Heart left ventricle (tissue), 16 donors: ENCODE measurements at places on chromosomes 7 and 10.

- no peak for DNase-seq
Measured at GRCh38 chr10:113557903-113558321, 5.1 kb downstream of the HABP2 start.

DNA sequence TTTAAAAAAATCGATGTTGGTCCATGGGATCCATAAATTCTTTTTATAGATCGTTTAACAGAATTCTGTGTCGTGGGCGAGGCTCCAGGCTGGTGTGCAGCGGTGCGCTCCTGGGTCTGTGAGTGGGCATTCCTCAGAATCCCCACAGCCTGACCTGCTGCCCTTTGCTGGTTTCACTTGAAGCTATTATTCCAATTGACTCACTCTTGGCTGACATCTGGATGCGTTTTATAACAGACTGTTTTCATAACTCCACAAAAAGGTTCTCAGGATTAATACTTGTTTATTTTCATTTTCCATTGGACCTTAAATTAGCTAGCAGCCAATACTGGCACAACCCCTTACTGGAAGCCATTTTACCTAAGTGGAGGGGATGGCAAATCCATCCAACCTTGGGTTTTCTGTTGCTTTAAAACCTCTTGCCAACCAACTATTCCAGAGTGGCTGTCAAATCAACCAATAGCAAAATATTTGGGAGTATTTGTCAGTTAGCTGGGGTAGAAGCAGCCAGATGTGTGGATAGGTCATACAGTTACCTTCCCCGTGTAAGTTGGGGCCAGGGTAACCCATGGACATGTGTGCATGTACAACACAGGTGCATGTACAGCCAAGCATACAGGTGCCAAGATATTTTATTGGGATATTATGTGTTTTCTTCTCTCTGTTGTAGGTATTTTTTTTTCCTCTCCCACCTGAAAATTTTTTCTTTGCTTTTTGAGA is 160.7 kb upstream of the ZNF32 start:
- DNase-seq, result no peak

DNA sequence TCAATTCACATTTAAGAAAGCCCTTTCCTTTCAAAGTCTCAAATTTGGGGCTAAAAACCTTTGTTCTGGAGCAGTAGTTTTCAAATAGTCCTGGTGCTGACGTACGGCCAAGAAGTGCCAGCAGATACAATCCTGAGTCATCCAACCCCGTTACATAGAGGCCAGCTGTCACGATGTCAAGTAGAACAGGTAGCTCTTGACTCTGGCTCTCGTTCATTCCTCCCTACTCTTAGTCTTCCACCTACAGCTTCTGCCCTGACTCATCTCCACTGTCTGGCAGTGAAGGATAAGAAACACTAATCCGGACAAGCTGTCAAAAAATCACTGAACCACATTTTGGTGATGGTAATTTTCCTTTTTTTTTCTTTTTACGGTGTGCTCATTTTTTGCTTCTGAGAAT is 132.4 kb upstream of the PTN start:
- no peak for DNase-seq

- DNase-seq, result no peak
Measured at GRCh38 chr10:106537866-106538265, 626.6 kb downstream of the SORCS1 start.

- no peak for DNase-seq
Measured at GRCh38 chr10:71621231-71622153, 98.1 kb downstream of the C10orf105 start.

DNA sequence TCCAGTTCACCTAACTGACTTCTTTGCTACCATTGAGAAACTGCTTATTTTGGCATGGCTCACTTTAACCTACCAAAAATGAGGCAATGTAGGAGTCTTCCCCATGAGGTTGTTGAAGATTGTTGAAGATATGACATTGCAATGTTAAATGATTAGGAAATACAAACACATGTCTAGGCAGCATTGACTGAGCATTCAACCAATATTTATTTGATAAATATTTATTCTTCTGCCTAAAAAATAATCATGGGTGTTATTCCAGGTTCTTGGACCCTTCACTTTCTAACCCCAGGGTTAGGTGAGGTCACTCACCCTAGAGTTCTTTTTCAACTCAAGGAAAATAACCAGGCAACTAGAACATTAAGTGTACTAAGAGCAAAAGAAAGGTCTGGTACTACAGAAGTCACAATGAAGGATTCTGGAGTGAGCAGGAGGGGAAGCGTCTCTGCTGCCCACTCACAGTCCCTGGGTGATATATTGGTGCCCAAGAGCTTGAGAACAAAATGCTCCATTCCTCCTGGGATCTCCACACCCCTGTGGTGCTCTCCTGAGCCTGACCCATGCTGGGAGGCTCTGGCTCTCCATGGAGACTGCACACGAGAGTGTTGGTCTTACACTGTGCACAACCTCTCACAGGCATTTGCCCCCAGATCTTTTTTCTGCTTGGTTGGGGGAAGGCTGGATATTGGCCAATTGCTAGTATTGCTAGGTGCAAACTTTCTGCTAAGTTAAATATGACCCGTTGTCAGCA is 123.4 kb downstream of the SPAG6 start:
- DNase-seq, result no peak

DNA sequence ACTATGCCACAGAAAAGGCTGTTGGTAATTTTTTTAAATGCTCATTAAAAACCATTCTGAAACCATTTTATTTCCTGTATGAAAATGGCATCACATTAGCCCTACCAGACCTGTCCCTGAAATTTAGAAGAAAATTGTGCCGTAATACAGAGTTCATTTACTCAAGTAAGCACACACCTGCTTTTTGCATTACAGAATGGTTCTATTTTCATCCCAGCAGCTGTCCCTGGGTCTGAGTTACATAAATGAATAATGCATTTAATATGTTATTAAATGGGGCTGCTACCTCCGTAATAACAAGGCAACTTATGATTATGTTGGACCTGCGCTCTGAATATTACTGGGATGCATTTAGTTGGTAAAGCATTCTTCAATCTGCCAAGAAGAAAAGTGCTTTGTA is 508.9 kb downstream of the SORCS1 start:
- no peak for DNase-seq

- DNase-seq, result no peak
Measured at GRCh38 chr10:14353291-14353913, 22.7 kb upstream of the FRMD4A start.

- no peak for DNase-seq
Measured at GRCh38 chr7:30260246-30260768, 24.1 kb upstream of the ZNRF2 start.

- DNase-seq, result no peak
Measured at GRCh38 chr7:10015687-10016086, 958.0 kb upstream of the PHF14 start.

DNA sequence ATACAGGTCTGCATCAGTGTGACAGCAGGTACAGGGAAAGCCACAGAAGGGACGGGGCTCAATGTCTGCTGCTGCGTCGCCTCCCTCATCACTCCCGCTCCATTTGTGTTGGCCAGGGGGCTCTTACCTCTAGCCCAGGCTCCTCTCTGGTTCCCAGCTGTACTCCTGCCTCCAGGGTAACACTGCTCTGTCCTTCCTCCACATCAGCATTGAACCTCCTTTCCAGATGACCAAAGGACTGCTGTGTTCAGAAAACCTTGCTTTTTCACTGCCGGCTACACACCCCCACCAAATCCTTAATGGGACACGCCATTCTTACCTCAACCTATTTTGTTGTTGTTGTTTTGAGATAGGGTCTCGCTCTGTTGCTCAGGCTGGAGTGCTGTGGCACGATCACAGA is 2.1 kb upstream of the TMEM236 start:
- no peak for DNase-seq

- no peak for DNase-seq
Measured at GRCh38 chr7:30390736-30391636, 87.6 kb downstream of the NOD1 start.

DNA sequence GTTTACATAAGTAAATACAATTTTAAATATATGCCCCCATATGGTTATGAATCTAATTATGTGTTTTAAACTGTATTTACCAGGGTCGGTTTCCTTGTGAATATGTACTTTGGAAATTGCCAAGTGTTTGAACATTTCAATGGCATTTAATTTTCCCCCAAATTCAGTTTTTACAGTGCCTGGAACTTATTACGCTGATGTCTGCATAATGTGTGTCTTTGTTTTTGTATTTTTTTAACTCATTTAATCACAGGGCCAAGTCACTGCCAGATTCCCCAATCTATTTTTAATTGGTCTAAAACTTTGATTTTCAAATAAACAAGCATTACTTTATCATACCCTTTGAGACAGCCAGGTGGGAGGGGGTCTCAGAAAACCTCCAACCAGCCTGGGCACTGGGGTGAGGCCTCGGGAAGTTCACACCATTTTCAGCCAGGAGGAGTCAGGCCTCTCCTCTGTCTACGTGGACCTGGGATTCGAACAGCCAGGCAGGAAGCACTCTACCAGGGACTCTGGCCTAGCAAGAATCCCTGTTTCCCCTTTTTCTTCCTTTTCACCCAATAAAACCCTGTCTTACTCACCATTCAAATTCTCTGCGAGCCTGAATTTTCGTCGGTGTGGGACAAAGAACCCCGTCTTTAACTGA is 151.5 kb upstream of the COL1A2 start:
- DNase-seq, result no peak

DNA sequence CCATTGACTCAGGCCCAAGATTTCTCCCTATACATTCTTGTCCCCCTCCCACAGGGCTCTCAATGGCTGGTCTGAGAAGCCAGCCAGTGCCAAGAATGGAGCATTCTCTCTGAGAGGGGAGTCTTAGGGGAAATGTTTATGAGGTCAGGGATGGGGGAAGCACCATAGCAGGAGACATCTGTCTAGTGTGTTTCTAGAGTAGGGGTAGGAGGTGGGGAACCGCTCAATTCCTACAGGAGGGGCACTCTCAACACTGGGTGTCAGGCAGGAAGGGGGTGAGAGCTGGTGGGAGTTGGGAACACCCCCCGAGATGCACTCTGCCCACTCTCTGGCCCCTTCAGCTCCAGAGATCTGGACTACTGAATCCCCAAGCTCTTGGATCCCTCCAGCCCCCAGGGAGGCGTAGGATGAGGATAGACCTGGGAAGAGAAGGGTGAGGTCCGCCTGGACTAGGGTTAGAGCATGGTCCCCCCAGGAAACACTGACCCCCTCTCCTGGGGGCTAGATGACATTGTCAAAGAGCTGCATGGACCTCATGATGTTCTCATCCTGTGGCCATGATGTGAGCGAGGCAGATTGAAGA is 8.7 kb upstream of the OGA start:
- no peak for DNase-seq

DNA sequence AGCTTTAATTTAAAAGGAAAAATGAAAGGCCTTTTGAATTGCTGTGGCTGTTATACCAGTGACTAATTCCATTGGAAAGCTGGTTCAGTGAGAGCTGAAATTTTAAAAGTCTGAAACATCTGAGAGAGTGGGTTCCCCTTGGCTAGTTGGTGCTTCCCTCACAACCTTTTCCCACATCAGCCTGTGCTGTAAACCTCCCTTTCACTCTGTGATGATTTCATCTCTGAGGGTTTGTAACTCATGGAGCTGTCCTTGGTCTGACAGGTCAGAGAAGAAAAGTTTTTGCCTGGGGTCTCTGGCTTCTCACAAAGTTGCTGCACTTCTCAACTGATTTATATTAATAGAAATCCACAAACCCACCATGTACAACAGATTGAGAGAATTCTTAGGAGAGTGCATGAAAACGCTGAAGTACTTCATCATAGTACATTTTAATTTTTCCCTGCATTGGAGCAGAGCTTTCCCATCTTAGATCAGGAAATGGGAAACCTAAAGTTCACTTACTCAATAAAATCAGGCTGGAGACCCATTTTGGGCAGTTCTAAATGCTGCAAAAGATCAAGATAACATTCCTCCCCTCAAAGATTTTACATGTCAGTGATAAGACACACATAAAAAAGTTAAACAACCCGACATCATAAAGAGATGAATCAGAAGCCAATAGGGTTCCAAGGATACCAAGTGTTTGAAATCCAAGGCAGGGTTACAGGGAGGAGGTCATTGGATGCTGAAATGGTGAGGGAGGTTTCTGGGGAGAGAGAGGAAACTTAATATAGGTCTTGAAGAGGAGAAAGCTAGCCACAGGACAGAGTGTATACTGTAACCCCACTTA is 157.0 kb upstream of the MKLN1 start:
- DNase-seq, result no peak

DNA sequence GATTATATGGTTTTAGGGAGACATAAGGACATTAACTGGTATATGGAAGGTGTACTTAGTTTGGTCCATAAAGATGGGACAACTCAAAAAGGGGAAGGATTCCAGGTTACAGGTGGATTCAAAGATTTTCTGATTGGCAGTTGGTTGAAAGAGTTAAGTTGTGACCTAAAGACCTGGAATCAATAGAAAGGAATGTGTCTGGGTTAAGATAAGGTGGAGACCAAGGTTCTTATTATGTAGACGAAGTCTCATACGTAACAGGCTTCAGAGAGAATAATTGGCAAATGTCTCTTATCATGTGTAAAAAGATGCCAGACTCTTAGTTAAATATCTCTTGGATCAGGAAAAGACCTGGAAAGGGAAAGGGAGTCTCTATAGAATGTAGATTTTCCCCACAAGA is 1.0 kb upstream of the TRDMT1 start:
- DNase-seq, result no peak

GRCh38 chr7:108813251-108814014 is 243.8 kb downstream of the DNAJB9 start:
- no peak for DNase-seq

GRCh38 chr7:33044986-33045385 is 17.6 kb downstream of the NT5C3A start:
- no peak for DNase-seq

DNA sequence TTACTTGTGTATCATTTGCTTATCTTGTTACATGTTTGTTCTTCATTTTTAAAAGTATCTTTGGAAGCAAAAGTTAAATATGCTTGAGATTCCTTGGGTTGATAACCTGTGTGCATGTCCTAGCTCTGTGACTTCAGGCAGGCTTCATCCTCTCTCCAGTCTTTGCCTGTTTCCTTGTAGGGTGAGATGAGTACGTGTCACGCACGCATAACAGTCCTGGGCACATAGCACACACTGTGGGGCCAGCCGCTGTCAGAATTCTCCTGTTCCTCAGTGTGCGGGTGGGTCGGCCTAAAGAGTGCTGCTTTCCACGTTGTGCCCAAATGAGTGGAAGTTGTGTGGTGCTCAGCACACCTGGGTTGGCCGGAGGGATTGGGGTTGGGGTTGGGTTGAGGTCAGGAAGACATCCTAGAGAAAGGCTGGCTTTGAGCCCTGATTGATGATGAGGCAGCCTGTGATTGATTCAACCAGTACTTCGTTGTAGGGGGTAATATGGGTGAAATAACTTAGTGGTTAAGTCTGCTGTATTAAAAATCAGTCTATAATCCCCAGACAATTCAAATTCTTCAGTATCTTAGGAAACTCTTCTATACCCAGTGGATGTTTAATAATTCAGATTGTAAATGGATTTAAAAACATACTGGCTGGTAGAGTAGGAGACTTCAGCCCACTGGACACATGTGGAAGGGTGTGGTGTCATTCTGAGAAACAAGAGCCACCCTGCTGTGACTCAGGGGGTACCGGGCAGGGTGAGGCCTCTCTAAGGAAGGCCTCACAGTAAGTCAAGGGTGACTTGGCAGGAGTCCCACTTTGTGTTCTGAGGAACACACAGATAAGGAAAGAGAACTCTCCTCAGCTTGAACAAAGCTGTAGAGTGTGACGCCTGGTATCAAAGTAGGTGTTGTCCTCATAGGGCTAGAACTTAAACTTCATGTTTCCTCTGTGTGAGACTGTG is 54.8 kb downstream of the DAGLB start:
- peak; percentile 94 for DNase-seq
